ENCODE measurements at places on chromosomes 4 and X. TPM values are rescaled to one million over a fixed set of nuclear protein-coding genes. Genes with fewer than 3 reads are reported as not detected.

DNA sequence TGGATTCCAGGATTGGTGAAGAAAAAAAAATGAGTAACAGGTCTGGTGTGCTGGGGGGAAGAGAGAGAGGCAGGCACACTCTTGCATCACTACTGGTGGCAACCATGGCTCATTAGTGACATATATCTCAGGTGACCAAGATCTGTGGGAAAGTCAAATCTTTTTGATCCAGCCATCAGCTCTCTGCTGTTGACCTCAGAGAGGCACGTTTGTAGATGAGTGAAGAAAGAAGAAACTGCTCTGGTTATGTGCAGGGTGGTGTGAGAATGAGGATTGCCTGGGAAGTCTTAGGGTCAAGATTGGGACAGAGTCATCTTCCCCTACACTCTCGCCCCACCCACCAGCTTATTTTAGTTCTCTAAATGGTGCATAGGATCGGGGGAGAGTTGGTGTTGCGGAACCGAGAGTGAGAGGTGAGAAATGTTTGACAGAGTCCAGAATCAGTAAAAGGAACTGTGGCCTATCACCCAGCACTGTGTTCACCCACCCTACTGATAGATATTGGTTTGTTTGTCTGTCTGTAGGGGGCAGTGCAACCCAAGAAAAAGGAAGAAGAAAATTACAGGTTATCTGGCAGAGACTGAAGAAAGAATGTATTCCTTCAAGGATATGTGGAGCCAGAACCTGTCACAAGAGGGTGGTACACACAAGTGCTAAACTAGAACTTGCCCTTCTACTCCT lies 21.9 kb downstream of the ARMCX6 start:
- no peaks in the 10 kb centered on the region for H3K4me1 ChIP-seq
- peaks cover 2% of the 10 kb centered on the region for H3K27me3 ChIP-seq
- no peak overlapping the region for H3K4me3 ChIP-seq
- H3K36me3 ChIP-seq: no peaks in the 10 kb centered on the region

DNA sequence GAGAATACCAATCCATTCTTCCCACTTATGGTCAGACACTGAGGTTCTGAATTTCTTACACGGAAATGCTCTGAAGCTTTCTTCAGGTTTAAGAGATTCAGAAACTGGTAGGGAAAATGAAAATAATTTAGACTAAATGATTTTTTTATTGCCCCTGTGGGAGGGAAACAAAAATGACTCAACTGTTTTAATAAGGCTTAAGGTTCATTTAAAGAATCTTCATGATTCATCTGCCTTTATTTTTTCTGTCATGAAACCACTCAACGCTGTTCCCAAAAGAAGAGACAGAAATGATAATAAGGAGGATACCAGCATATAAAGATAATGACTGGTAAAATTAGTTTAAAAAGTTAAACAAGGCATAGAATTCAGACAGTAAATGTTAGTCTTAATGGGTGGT lies 39.3 kb upstream of the FAM47B start:
- H3K27me3 ChIP-seq: no peaks in the 10 kb centered on the region
- no peak overlapping the region for H3K4me3 ChIP-seq
- no peak overlapping the region for H3K27ac ChIP-seq
- DNase-seq: no peak
- no peaks in the 10 kb centered on the region for H3K36me3 ChIP-seq
- no peaks in the 10 kb centered on the region for H3K4me1 ChIP-seq

GRCh38 chrX:130552444-130553073 lies 150.8 kb downstream of the RBMX2 start:
- H3K27me3 ChIP-seq: no peaks in the 10 kb centered on the region
- no peak overlapping the region for H3K4me3 ChIP-seq
- H3K27ac ChIP-seq: no peak overlapping the region
- no peaks in the 10 kb centered on the region for H3K36me3 ChIP-seq
- no peak for DNase-seq

GRCh38 chr4:102451266-102451665 lies 49.9 kb upstream of the NFKB1 start:
- no peak for DNase-seq
- no peak overlapping the region for H3K4me3 ChIP-seq
- no peaks in the 10 kb centered on the region for H3K4me1 ChIP-seq
- no peak overlapping the region for H3K27ac ChIP-seq
- no peaks in the 10 kb centered on the region for H3K36me3 ChIP-seq

GRCh38 chr4:26782168-26782829 lies 78.3 kb upstream of the STIM2 start:
- H3K27me3 ChIP-seq: no peaks in the 10 kb centered on the region
- DNase-seq: no peak
- no peaks in the 10 kb centered on the region for H3K4me1 ChIP-seq
- no peak overlapping the region for H3K27ac ChIP-seq
- H3K4me3 ChIP-seq: no peak overlapping the region

DNA sequence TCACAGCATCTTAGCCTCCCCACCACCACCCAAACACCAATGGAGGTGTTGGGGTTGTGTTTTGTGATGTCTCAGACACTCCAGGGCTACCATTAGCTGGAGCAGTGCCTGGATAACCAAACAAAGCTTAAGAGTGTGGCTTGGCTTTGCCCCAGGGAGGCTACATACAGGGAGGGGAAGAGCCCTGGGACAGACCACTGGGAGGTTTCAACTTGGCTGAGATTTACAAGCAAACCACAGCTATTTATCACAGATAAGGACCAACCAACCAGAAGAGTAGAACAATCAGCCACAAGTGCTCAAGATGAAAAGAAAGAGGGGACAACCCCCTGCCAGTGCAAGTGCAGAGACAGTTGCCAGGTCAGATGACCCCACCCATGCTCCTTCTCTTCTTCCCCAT lies 24.1 kb downstream of the SOX3 start:
- H3K27ac ChIP-seq: no peak overlapping the region
- no peaks in the 10 kb centered on the region for H3K27me3 ChIP-seq
- no peak for DNase-seq
- H3K36me3 ChIP-seq: no peaks in the 10 kb centered on the region
- no peak overlapping the region for H3K4me3 ChIP-seq

GRCh38 chr4:184500748-184501589 lies 26.6 kb upstream of the IRF2 start:
- no peak overlapping the region for H3K4me3 ChIP-seq
- H3K27ac ChIP-seq: no peak overlapping the region
- H3K4me1 ChIP-seq: peaks cover 21% of the 10 kb centered on the region
- no peak for DNase-seq
- H3K36me3 ChIP-seq: no peaks in the 10 kb centered on the region

The ATOH1 gene
- not detected for total RNA-seq

The ZNF157 gene
- 0.50 TPM for total RNA-seq

The FAM53A gene
- 2.4 TPM for total RNA-seq

Data from CD4-positive, alpha-beta T cell (primary cell).